EH (cell line): ENCODE measurements at places on chromosomes 3 and 15.
A peak's percentile ranks its signal among the peaks of the same experiment; 100 is the strongest.

DNA sequence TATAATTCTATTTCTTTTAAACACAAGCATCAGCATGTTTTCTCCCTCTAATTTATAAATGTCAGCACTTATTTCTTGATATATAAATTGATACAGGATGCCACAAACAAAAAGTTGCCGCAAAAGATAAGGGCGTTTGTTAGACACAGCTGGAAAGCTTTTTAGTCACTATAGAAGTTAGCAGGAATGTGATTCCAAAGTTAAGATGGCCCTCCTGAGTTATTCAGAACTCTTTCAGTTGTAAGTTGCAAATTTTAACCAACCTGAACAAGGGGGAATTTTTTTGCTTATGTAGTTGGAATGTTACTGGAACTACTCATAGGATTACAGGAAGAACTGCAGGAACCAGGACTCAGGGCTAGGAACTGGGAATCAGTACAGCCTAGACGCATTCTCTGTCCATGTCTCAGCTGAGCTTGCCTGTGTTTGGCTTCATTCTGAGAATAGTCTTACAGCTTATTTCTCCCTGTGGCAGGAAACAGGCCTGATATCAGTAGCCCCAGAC is 166.3 kb downstream of the VGLL4 start:
- DNase-seq = peak; percentile 94

GRCh38 chr3:193016437-193016901 is 98.8 kb upstream of the MB21D2 start:
- peak; percentile 14 for DNase-seq

DNA sequence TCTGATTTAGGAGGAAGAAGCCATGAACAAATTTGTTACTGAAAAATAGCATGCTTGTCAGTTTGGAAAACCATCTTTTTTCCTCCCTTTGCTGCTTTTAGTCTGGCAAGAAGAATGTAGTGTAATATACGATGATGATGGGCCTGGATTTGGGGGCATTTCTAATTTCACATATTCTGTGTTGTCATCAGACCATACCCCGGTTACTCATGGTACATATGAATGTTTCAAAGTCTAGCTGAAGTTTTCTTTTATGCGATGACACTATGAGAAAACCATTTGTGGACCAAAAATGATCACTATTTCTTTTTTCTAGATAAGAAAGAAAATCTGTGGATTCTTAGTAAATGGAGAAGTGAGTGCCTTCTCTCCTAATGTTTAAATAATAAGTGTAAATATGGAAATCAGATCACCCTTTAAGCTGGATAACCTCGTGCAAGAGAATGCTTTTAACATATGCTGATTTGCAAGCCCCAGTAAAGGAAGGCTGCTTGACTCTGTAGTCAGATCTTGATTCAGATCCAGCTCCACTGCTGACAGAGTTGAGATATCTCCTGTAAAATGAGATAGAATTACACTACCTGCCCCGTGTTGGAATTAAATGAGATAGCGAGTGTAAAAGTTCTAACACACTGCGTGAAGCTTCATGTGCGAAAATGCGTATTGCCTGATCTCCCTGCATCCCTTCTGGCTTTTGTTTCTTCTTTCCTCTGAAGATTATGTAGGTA is 3.0 kb downstream of the MEF2A start:
- peak; percentile 41 for DNase-seq

DNA sequence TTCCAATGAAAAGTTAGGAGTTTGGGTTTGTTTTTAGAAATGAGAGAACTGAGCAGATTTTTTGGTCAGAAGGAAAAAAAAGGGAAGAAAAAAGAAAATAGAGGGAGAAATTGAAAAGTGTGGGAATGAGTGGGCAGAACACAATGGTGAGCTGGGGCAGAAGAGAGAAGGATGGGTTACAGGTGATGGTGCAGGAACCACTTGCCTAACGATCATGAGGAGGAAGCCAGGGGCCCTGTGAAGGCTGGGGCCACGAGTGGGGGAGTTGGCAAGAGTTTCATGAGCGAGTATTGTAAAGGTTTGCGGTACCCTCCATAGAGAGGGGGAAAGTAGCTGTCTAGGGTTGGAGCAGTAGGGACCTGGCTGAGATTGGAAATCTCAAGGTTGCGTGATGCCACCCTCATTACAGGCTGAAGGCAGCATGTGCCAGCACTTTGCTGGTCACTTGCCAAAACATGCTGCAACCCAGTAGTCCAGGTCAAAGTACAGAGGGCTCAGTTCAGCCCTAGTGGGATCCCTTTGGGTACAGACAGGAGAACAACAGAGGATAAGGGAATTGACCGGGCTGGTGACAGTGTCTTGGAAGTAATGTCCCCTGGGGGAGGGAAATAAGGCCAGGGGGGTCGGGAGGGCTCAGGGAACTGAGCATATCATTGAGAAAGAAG is 6.6 kb downstream of the IVD start:
- DNase-seq = no peak

- no peak for DNase-seq
These were observed 68.8 kb upstream of the GLCE start for GRCh38 chr15:69091654-69092053.

DNA sequence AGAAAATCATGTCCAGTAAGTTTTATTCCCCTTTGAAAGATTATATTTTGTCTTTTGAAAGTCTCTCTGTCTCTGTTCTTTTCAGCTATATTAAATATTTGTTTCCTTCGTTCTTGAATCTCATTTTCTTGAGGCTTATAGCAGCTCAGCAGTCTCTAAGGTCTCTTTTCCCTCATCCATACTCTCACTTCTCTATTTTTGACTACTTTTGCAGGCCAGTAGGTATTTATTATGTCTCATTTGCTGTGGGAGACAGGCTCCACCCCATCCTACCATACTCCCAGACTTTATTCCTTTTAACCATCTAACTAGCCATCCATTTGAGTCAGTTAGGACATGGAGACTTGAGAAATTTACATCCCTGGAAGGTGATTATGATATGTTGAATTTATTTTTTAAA is 71.0 kb downstream of the FILIP1L start:
- DNase-seq = peak; percentile 35
